Activated B cell treated with CpG ODN at 0.5 μM for 24 hours (primary cell): ENCODE measurements at places on chromosomes 12 and 14. TPM values are rescaled to one million over a fixed set of nuclear protein-coding genes. Genes with fewer than 3 reads are reported as not detected.

DNA sequence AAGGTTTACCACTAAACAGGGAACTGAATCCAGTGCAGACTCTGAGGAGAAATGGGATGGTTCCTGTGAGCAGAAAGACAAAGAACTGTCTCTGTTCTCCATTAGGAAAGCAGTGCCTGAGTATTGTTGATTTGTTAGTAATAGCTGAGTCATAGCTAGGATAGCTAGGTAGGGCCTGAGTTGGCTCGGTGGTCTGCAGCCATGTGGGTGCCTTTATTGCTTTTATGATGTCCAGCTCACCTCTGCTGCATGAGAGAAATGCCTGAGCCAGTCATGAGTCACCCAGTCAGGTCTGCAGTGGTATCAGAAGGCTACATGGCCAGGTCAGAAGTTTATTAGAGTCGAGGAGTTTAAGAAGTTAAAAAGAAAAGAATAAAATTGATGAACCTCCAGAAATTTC lies 24.2 kb downstream of the TRHDE start:
- no peaks in the 10 kb centered on the region for H3K27me3 ChIP-seq
- no peak overlapping the region for H3K27ac ChIP-seq
- no peak overlapping the region for H3K4me3 ChIP-seq
- no peaks in the 10 kb centered on the region for H3K4me1 ChIP-seq
- no peak for DNase-seq

- H3K4me3 ChIP-seq: no peak overlapping the region
- no peaks in the 10 kb centered on the region for H3K27me3 ChIP-seq
- H3K4me1 ChIP-seq: peaks cover 14% of the 10 kb centered on the region
- H3K36me3 ChIP-seq: no peaks in the 10 kb centered on the region
- H3K27ac ChIP-seq: no peak overlapping the region
- DNase-seq: no peak
These were observed 140.0 kb downstream of the TMEM121 start for GRCh38 chr14:105666420-105666819.

Gene TMPRSS12
- not detected in 2 replicates for total RNA-seq

DNA sequence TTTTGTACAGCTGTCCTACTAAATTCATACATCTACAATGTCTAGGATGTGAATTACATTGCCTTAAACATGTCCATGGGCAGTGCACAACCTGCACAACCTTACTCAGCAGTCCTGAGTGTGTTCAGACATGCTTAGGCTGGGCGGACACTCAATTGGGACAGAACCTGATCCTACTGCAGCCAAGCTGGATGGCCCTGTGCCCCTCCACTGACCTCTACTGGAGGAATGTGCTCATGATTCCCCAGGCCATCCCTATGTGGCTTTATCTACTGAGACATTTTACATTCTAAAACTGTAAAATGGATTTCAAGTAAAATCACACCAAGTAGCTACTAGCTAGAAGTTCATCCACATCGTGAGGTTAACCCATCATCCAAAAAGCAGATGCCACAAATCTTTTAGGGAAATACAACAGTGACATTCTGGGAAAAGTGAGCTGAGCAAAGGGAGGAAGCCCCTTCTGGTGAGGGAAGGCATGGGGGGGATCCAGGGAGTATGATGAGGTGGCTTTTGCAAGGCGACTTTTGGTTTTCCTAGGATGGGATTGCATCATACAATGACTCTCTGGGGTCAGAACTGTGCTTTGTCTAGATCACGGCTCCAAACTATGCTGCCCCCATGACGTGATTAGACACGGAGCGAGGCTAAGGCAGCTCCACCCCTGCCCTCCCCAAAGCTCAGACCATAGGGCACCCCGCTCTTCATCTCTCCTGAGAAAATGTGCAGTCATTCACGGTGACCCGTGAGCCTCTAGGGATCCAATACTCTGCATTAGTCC lies 911.7 kb upstream of the TMEM132C start:
- no peak for DNase-seq
- no peak overlapping the region for H3K4me3 ChIP-seq
- no peak overlapping the region for H3K27ac ChIP-seq
- H3K4me1 ChIP-seq: no peaks in the 10 kb centered on the region

DNA sequence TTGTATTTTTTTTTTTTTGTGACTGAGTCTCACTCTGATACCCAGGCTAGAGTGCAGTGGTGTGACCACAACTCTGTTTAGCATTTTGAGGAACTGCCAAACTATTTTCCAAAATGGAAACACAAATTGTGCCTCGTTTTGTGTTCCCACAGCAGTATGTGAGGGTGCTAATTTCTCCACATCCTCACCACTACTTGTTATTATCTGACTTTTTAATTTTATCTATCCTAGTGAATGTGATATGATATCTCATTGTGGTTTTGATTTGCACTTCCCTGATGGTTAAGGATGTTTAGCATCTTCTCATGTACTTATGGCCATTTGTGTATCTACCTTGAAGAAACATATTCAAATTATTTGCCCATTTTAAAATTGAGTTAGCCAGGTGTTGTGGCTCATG lies 62.4 kb downstream of the SRGAP1 start:
- H3K36me3 ChIP-seq: no peaks in the 10 kb centered on the region
- DNase-seq: no peak
- H3K4me3 ChIP-seq: no peak overlapping the region
- H3K27me3 ChIP-seq: no peaks in the 10 kb centered on the region

- H3K4me3 ChIP-seq: no peak overlapping the region
- H3K27me3 ChIP-seq: no peaks in the 10 kb centered on the region
- H3K27ac ChIP-seq: peak overlapping the region; percentile 62
- no peak for DNase-seq
These were observed 27.7 kb upstream of the STAC3 start for GRCh38 chr12:57278465-57279381.

- peaks cover 60% of the 10 kb centered on the region for H3K36me3 ChIP-seq
- H3K4me3 ChIP-seq: no peak overlapping the region
- no peak for DNase-seq
- H3K27me3 ChIP-seq: no peaks in the 10 kb centered on the region
These were observed 297.2 kb downstream of the FBXL14 start for GRCh38 chr12:1297206-1297605.

DNA sequence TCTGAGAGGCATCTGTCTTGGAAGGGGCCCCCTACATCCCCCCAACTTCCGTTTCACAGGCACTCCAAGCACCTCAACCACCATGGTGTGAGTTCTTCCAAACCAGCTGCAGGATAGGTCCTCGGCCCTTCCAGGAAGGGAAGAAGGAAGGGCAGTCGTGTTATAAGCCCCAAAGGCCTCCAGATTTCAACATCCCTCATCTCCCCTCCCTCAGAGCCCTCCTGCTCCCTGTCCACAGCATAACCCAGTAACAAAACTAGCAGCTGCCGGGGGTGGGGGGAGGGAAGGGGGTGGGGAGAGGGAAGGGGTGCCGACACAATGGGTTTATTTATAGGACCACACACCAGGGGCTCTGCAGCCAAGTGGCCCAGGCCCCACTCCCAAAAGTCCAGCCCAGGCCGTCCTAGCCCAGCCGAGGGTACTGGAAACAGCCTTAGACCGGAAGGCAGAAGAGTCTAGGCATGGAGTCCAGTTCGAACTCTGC lies 18.3 kb downstream of the NCKAP5L start:
- no peak overlapping the region for H3K4me3 ChIP-seq
- no peak for DNase-seq
- H3K36me3 ChIP-seq: peaks cover 10% of the 10 kb centered on the region
- no peak overlapping the region for H3K27ac ChIP-seq
- H3K4me1 ChIP-seq: peaks cover 22% of the 10 kb centered on the region
- H3K27me3 ChIP-seq: no peaks in the 10 kb centered on the region

DNA sequence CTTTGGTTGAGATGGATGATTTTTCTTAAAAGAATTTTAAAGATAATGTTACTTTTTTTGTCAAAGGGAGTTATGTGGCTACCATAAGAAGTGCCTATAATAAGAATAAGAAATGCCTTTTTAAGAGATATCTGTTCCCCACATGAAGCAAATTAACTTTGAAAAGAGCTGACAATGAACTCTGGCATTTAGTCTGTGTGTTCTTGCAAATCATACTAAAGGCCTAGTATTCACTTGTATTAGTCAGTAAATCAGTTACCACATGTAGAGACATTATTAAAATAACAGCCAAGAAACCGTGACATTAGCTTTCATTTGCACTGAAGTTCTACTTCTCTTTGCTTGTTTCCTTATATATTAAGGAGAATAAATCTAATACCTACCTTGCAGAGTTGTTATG lies 296.3 kb downstream of the CCDC91 start:
- no peak for DNase-seq
- no peaks in the 10 kb centered on the region for H3K4me1 ChIP-seq
- H3K27me3 ChIP-seq: no peaks in the 10 kb centered on the region
- H3K36me3 ChIP-seq: peaks cover 18% of the 10 kb centered on the region
- H3K27ac ChIP-seq: no peak overlapping the region
- H3K4me3 ChIP-seq: no peak overlapping the region

Gene POC1B
- total RNA-seq: 21.7 and 27.3 TPM in 2 replicates

Gene TAS2R19
- total RNA-seq: 2.9 and 4.0 TPM in 2 replicates

- H3K27ac ChIP-seq: no peak within 1 kb of the TSS
- H3K4me1 ChIP-seq: peaks cover 30% of the 10 kb centered on the region
- H3K4me3 ChIP-seq: peak within 1 kb of the TSS; percentile 78
- H3K36me3 ChIP-seq: no peaks in the 10 kb centered on the region
These were observed at the start of gene FAR2 for GRCh38 chr12:29148911-29149690. TSS of gene FAR2 (plus strand) at chr12:29149278. CDS start at chr12:29270450, 121,172 bp downstream.

- no peak for DNase-seq
- no peak overlapping the region for H3K27ac ChIP-seq
- no peak overlapping the region for H3K4me3 ChIP-seq
- no peaks in the 10 kb centered on the region for H3K27me3 ChIP-seq
- peaks cover 27% of the 10 kb centered on the region for H3K4me1 ChIP-seq
These were observed 129.1 kb upstream of the TMCC3 start for GRCh38 chr12:94779485-94779884.

DNA sequence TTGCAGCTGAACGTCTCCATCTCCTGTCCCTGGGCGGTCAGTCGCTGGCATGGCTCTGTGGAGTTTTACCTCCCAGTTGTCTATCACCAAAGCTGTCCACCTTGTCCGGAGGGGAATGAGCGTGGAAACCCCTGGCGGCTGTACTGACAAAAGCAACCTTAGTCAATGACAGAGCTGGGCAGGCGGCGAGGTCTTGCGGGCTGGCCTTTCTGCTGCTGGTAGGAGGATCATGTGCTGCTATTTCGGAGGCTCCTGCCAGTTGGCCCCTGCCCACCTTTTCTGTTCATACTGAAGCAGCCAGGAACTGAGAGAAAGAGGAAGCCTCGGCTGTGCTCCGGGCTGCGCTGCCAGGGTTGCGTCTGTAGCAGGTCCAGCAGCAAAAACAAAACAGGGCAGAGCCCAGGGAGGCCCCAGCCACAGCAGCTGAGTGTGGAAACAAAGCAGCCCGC lies 57.7 kb downstream of the HMGA2 start:
- DNase-seq: no peak
- no peaks in the 10 kb centered on the region for H3K36me3 ChIP-seq
- H3K27me3 ChIP-seq: peaks cover 25% of the 10 kb centered on the region
- peaks cover 14% of the 10 kb centered on the region for H3K4me1 ChIP-seq
- H3K4me3 ChIP-seq: peak overlapping the region; percentile 46
- H3K27ac ChIP-seq: no peak overlapping the region

Gene NTN4
- 0.20 and 1.1 TPM in 2 replicates for total RNA-seq

GRCh38 chr14:66649498-66649897 lies 141.6 kb downstream of the GPHN start:
- DNase-seq: no peak
- H3K27me3 ChIP-seq: no peaks in the 10 kb centered on the region
- H3K4me3 ChIP-seq: no peak overlapping the region

Gene APOF
- total RNA-seq: not detected in 2 replicates

DNA sequence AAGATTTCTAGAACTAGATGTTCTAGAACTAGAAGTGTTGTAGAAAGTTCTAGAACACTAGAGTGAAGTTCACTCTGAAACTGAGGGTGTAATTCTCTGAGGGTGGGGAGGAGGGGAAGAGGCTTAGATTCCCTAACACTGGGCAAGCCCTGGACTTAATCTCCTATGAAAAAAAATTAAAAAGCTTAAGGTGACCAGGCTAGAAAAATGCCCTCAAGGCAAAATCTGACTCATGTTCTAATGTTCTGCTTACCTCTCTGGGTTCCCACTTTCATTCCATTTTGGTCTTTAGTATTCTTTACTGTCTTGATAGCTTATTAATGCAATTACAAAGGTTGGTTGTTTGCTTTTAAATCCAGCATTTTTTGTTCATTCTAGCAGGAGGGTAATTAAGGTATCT lies 101.5 kb downstream of the KICS2 start:
- H3K4me3 ChIP-seq: no peak overlapping the region
- no peak overlapping the region for H3K27ac ChIP-seq
- H3K27me3 ChIP-seq: peaks cover 5% of the 10 kb centered on the region
- no peaks in the 10 kb centered on the region for H3K4me1 ChIP-seq

DNA sequence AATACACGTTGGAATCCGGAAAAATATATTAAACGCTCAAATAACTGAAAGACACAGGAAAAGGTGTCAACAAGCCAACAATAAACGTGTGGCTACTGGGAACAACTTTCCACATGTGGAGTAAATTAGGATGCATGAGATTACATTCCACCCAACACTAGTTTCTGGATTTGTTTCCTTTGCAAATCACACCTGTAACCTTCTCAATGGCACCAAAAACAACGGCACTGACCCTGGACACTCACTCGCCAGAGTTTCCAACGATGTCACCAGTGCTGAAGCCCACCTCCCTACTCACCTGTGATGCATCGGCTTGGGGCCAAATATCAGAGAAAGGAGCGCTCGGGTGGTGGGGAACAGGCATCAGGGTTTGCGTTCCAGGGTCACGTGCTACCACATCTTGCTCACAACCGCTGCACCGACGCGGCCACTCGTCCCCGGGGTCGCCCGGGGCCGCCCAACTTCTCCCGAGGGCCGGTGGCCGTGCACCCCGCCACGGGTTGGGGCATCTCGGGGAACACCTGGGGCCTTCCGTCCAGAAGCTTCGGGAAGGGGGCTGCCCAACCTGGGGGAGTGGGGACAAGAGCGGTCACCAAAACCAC lies 629 bp downstream of the PRDM4 start:
- H3K36me3 ChIP-seq: peaks cover 28% of the 10 kb centered on the region
- peaks cover 33% of the 10 kb centered on the region for H3K4me1 ChIP-seq
- H3K27ac ChIP-seq: peak overlapping the region; percentile 74
- peak overlapping the region; percentile 89 for H3K4me3 ChIP-seq

Gene MMP14
- 3.4 and 4.1 TPM in 2 replicates for total RNA-seq

Gene PKP2
- not detected in 2 replicates for total RNA-seq

Gene USP44
- total RNA-seq: 3.4 and 5.4 TPM in 2 replicates

- H3K27me3 ChIP-seq: no peaks in the 10 kb centered on the region
- H3K27ac ChIP-seq: no peak overlapping the region
- no peak for DNase-seq
- no peak overlapping the region for H3K4me3 ChIP-seq
These were observed 1151.0 kb downstream of the BCL11B start for GRCh38 chr14:98120831-98121464.

Gene OR4E2
- total RNA-seq: not detected in 2 replicates

Gene SIX4
- not detected in 2 replicates for total RNA-seq

- no peak for DNase-seq
- H3K4me1 ChIP-seq: no peaks in the 10 kb centered on the region
- no peak overlapping the region for H3K27ac ChIP-seq
- H3K27me3 ChIP-seq: peaks cover 18% of the 10 kb centered on the region
- H3K36me3 ChIP-seq: no peaks in the 10 kb centered on the region
These were observed 56.9 kb downstream of the ACTN1 start for GRCh38 chr14:68922201-68922621.

- H3K27ac ChIP-seq: peak overlapping the region; percentile 48
- no peaks in the 10 kb centered on the region for H3K27me3 ChIP-seq
- no peaks in the 10 kb centered on the region for H3K36me3 ChIP-seq
These were observed 23.2 kb downstream of the FOS start for GRCh38 chr14:75301666-75302325.
